ENCODE measurements at places on chromosomes 3 and 15.

- DNase-seq = no peak
Measured at GRCh38 chr3:140128631-140129030, 193.6 kb downstream of the CLSTN2 start.

DNA sequence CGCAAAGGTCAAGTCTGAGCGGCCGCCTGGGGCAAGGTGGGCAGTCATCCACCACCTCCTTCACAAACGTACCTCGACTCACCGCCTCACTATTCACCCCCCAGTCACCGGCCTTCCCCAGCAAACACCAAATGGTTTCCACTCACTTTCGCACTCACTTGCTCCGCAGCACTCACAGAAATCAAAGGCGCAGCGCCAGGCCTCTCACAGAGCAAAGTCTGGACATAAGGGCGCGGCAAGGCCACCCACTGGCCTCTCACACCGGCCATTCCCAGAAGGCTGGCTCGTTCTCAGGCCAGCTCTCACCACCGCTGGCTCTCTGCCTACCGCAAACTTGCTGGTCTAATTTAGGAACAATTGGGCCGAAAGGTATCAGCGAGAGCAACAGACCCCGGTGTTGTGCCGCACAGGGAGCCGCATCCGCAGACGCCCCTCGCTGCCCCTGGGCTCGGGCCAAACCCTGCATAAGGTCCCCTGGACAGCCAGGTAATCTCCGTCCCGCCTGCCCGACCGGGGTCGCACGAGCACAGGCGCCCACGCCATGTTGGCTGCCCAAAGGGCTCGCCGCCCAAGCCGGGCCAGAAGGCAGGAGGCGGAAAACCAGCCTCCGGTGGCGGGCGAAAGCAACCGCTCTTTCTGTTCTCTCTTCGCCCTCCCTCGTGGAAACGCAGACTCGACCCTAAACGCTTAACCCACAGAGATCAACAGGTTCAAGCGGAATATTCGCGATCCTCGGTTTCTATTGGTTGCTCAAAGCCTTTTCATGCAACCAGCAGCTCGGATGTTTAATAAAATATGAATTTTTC lies 2.9 kb downstream of the SHOX2 start:
- no peak for DNase-seq

- peak; percentile 9 for DNase-seq
Measured at GRCh38 chr3:18223571-18223970, 201.6 kb downstream of the SATB1 start.

DNA sequence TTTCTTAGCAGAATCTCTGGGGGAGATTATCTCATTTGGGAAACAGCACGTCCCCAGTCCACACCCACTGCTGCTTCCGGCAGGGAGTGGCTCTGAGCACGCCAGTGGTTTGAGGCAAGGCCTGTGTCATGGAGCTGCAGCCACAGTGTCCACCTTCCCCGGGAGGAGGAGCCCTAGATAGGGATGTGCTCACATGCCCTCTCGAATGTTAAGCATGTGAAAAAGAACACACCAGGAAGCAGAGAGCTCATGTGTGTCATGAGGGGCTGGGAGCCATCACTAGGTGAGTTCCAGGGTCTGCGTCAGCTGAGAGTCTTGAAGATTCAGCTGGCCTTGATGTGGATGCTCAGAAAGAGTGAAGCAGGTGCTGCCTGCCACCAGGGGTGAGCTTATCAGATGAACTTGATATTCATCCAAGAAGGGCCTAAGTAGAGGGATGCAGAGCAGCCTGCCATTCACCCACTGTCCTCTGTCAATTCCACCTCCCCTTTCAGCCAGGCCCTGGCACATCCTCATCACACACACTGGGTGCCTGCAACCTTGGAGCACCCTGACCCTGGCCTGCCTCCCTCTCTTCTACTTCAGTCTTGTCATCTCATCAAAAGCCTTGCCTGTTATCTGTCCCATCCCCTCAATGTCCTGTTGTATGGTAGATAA lies 16.3 kb downstream of the ITGA11 start:
- DNase-seq = no peak

GRCh38 chr15:100890850-100891249 lies 11.2 kb downstream of the ALDH1A3 start:
- DNase-seq = no peak

DNA sequence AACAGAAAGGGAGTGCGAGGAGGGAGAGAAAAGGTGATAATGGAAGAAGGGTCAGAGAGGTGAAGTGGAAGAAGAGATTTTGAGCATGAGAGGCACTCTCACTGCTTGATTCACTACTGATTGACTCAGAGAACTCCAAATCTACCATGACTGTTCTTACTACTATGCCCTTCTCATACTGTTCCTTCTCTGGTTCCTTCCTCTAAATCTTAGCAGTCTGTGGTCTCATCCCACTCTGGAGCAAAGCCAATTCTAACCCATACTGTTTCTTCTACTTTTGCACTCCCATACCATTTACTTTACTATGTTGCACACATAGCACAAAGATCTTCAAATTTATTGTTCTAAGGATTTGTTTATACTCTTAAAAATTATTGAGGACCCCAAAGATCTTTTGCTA lies 100.8 kb downstream of the DTWD1 start:
- DNase-seq = no peak

GRCh38 chr15:34927726-34928125 lies 41.8 kb downstream of the AQR start:
- DNase-seq = no peak

GRCh38 chr3:76495216-76495615 lies 544.7 kb upstream of the ROBO2 start:
- DNase-seq = no peak

- DNase-seq = no peak
Measured at GRCh38 chr3:124517306-124517705, 212.9 kb upstream of the UMPS start.

DNA sequence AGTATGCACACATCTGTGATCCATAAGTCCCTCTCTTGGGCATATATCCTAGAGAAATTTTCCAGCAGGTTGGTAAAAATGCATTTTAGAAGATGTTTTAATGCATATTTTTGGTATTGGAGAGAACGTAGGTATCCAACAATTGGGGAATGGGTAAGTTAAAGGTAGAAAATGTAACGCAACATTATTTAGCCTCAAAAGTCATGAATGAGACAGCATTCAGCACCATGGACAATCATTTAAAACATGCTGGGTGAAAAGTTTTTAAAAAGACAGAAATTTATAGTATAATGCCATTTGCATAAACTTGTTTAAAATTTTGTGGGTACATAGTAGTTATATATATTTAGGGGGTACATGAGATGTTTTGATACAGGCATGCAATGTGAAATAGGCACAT lies 43.4 kb downstream of the TRIM69 start:
- no peak for DNase-seq

- no peak for DNase-seq
Measured at GRCh38 chr3:179882292-179882691, 154.4 kb downstream of the PEX5L start.

GRCh38 chr15:88476635-88477060 lies 9.1 kb downstream of the MRPS11 start:
- DNase-seq = no peak

GRCh38 chr15:71279757-71280141 lies 164.5 kb downstream of the THSD4 start:
- DNase-seq = no peak

GRCh38 chr3:131914090-131914691 lies 120.6 kb downstream of the CPNE4 start:
- DNase-seq = no peak

DNA sequence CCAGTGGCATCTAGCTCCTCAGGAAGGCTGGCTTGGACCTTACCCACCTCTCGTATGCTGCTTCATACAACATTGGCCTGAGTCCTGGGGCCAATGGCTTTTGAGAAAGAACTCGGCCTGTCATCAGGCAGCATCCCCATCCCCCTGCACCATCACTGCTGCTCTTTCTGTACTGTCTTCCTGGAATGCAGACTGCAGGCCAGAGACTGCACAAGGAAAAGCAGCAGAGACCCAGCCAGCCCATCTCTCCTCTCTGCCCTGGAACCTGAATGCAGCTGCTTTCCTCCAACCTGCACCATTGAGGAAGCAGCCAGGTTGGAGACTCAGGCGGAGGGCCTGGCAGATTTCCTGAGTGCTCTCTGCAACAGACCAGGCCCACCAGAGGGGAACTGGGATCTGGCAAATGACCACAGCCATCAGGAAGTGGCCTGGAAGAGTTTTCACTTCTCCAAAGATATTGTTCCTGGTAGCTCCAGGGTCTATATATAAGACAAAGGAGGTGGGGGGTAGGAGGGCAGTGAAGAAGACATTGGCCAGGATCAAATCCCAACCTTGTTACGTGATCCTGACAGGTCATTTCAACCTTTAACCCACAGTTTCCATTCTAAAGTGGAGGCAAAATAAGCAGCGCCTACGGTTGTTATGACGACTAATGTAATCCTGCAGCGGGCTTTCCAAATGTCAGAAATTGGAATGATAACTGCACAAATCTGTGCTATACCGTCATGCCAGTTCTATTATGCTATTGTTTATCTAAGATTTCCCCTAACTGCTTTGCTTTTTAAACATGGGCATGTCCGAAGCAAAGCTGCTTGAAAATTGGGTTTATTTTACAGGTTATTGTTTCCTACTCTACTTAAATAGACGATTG lies 24.4 kb upstream of the RAB7A start:
- DNase-seq = no peak

DNA sequence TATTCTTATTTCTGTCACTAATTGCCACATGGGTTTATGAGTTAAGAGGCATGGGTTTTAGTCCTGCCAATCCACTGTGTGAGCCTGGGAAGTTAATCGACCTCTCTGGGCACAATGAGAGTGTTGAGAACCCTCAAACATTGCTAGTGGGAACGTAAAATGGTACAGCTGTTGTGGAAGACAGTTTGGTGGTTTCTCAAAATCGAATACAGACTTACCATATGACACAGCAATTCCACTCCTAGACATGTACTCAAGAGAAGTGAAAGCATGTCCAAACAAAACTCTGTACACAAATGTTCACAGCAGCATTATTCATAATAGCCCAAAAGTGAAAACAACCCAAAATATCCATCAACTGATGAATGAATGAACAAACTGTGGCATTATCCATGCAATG lies 5.7 kb upstream of the GNB5 start:
- no peak for DNase-seq

- no peak for DNase-seq
Measured at GRCh38 chr3:43695863-43696262, 5.1 kb downstream of the ABHD5 start.

GRCh38 chr3:197428952-197429351 lies 126.8 kb downstream of the BDH1 start:
- DNase-seq = no peak

DNA sequence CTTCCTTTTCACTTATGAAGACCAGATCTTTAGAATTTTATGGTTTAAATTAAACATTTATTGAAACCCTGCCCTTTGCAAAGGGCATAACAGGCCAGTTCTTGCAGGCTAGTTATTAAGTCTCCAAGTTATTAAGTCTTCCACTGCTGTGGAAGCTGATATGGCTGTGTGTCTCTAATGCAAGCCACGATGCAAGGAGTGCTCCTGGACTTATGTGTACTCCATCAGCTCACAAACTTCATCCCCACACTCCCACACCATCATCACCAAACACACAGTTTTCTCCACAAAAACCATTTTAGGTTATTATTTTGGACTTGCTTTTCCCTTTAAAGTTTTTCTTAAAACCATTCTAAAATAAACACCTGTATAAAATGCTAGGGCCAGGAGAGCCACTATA lies 62.4 kb downstream of the ZIC4 start:
- no peak for DNase-seq

DNA sequence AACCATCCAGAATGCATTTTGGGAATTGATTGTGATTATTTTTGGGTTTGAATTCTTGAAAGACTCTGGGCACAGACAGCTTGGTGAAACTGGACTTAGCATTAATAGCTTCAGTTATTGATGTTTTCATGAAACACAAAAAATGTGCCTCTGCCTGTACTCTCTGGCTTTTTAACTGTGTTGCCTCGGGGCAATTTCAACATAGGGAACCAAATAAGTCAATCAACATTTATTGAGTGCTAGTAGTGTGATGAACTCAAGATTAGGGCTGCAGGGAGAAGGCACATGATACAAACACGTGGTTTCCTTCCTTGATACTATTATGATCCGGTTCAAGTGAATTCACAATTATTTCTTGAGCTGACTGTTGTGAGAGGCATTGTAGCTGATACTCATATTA lies 50.8 kb downstream of the UNC13C start:
- no peak for DNase-seq

DNA sequence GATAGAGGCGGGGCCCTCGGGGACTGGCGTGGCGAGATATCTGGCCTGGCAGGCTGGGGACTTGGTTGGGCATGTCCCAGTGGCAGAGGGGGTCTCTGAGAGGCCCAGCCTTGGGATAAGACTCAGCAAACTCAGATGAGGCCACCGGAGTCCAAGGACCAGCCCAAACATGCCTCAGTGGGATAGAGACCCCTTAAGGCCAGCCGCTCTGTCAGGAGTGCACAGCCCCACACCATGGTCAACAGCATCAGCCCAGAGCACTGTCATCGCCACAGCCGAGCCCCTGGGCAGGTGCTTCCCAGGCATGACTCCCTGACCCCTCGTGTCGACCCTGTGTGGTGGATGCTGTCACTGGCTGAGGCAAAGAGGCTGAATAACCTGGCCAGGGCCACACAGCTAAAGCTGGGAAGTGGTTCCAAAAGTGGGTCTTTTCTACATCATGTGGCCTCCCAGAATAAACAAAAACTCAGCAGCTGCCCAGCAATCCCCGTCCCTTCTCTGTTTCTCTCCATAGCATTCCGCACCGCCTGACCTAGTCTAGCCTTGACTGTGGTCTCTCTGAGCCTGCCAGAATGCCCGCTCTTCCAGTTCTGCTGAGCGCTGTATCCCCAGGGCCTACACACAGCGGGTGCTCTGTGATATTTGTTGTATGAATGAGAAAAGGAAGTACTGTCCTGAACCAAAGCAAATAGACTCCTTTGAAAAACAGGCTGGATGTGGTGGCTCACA lies 15.1 kb downstream of the CTSH start:
- no peak for DNase-seq

DNA sequence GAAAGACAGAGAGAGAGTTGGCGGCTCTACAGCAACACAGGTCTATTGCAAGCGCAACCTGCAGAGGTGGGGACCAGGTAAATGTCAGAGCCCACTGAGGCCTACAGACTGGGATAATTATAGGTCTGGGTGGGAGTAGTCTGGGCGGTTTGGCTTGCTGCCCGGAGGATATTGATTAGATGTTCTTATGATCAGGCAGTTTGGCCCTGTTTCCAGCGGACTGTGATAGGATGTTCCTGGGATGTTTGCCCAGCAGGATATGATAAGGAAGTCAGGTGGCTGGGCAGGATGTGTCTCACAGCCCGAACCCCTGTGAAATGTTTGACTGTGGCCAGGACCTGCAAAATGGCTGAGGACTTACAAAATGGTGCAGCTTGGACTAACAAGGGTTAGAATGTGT lies 364.9 kb downstream of the NAALADL2 start:
- DNase-seq = no peak

All from stimulated activated naive CD8-positive, alpha-beta T cell treated with anti-CD3 and anti-CD28 coated beads, Interleukin-15, Interleukin-2, amounts not matched to agents 100 U/mL and 50 U/mL, for 24 hours (primary cell).